ENCODE measurements at places on chromosomes 7 and 10.

DNA sequence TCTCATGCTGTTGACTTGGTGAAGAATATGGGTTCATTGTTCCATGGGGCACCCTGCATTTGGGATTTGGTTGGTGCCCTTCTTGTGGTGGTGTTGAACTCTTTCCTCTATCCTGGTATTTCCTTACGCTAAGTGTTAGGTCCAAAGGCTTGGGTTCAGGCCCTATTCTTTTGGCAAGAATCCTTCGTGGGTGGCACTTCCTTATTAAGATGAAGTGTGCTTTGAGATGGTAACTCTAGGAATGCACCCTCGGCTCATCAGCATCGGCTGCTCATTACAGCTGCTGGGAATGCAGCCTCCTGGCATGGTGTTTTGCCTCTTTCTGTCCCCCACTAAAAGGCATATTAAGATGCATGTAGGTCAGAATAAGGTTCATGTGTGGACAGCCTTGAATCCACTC is 380.7 kb downstream of the RPS24 start:
- DNase-seq: no peak

DNA sequence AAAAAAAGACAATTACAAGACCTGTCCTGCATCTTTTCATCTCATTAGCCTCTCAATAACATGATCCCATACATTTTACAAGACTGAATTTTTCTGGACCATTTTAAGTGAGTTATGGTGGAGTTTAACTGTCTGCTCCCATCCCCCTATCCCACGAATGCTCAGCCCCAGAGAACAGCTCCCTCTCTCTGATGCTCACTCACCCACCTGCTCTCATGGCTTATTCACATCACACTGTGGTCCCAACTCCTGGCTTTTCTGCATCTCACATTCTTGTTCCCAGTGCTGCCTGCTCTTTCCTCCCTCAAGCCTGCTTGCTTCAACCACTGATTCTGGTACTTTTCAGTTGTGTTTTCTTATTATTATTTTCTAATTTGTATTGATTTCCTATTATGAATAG is 20.4 kb upstream of the CCSER2 start:
- no peak for DNase-seq

DNA sequence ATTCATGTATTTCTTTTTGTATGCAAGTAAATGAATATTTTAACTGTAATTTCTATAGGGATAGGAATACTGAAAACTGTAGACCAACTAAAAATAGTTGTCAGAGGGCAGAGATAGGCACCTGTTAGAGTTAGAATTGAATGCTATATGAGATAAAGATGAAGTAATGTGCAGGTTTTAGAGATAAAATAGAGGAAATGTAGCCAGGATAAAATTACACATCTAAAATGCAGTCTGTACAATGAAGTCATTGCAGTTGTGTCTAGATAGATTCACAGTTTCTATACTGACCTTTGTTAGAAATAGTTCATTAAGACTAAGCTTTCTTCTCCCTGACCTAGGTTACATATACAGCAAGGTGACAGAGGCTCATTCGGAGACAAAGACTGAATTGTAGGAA is 46.2 kb downstream of the SMNDC1 start:
- no peak for DNase-seq

GRCh38 chr7:117962366-117962994 is 89.2 kb upstream of the CTTNBP2 start:
- DNase-seq: no peak

GRCh38 chr10:103278862-103279298 is 1.9 kb downstream of the INA start:
- no peak for DNase-seq

DNA sequence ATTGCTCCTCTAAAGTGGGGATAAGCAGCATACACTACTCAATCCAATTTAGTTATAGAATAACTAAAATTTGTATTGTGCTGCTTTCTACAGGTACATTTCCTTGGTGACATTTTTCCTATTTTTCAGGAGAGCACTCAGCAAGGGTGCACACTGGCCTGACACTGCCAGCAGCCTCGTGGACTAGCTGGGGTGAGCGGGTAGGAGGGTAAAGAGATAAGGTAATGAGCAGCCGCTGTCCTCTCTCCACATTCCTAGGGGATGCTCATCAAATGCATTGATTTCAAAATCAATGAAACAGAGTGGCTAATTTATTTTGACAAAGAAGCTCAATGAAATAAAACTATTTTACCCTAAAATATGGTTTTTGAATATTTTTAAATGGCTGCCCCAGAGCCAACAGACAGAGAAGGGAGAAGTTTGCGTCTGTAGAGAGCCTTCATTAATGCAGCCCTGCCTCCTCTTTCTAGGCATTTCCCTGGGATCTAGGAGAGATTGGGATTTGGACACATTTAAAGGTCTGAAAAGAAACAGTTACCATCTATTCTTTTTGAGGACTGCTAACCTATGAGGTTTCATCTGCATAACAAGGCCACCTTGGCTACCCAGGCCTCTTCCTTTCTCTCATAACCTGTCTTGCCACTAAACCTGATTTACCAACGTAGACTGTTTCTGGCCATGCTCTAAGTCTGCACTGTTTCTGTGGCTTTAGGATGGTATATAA is 561.0 kb downstream of the IPMK start:
- DNase-seq: no peak

GRCh38 chr10:27660268-27660667 is 85.4 kb downstream of the MKX start:
- DNase-seq: no peak

- no peak for DNase-seq
Measured at GRCh38 chr10:113869789-113870188, 15.3 kb downstream of the NHLRC2 start.

GRCh38 chr7:22443370-22444180 is 56.4 kb downstream of the STEAP1B start:
- no peak for DNase-seq

DNA sequence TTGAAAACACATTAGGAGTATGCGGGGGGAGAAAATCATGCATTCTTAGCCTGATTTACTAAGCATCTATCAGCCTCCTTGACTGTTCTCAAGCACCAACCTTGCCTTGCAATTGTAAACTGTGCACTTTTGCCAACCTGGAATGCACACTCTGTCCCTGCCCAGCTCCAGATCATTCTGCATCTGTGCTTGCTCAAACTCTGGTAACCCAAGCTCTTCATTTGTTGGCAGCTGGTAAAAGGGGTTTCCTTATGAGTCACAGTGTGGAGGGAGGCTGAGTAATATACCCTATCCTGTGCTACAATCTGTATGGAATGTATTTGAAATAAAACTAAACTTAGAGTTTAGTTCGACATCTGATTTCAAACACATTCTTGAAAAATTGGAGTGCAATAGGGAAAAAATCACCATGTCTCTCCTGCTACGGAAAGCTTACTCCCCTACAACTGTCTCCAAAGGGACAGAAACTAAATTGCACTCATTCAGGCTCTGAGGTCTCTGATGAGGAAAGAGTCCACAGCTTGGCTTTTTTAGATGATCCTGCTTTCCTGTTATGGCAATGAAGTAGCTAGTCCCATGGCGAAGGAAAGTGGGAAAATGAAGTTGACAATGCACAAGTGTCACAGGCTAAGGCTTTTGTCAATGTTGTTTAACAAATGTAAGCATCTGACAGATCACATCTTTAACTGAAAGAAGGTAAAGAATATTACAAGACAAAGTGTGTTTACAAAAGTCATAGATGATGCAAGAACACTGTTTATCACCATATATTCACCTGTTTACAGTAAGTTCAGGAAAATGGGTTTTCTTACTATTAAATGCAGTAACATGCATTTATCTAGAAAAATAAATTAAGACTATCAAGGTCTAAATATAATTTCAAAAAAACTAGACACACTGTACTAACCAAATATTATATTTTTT is 61.9 kb downstream of the TES start:
- no peak for DNase-seq

DNA sequence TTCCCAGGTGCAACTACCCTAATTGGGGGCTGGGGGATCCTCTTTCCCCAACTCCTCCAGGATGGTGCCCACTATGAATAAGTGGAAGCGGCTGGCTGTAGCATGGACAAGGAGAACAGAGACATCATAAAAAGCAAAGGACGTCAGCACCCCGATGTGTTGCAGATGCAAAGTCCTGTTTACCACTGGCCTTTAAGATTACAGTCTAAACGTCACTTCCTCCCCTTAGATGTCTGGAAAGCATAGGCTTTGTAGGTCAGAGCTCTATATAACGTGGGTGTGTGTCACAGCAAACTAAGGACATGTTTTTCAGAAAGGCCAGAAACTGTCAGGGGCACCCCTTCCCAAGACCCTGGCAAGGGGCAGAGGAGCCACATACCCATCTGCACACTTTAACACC is 7.9 kb downstream of the COBL start:
- DNase-seq: no peak

GRCh38 chr7:2037301-2037807 is 195.4 kb downstream of the MAD1L1 start:
- DNase-seq: no peak

- no peak for DNase-seq
Measured at GRCh38 chr10:11874568-11875493, 51.7 kb downstream of the PROSER2 start.

DNA sequence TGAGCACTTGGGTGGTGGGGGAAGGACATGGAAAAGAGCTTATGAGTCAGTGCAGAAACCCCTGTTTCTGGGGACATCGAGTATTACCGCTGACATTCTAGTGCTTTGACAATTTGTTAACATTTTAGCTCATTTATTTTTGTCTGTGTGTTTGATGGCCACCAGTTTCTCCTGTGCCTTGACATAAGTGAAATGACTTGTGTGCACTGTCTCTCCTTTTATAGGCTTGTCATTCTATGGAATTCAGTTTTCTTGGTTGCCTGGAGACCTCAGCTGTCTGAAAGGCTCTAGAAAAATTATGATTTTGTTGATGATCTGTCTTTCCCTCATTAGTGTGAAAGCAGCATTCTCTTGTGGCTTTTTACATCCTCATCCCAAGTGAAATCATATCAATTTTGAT is 190.0 kb upstream of the SMIM30 start:
- no peak for DNase-seq

DNA sequence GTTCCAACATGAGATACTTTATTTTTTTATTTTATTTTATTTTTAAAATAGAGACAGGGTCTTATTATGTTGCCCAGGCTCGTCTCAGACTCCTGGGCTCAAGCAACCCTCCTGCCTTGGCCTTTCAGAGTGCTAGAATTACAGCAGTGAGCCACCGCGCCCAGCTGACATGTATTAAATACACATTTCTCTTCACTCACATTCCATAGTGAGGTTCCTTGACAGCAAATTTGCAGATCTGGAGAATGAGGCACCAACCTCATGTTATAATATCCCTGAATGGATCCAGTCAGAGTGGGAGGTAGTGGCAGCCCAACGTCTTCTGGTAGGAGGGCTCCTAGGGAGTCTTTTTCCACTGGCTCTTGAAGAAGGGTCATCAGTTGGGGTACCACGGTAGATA is 46.1 kb downstream of the OGDH start:
- DNase-seq: no peak

DNA sequence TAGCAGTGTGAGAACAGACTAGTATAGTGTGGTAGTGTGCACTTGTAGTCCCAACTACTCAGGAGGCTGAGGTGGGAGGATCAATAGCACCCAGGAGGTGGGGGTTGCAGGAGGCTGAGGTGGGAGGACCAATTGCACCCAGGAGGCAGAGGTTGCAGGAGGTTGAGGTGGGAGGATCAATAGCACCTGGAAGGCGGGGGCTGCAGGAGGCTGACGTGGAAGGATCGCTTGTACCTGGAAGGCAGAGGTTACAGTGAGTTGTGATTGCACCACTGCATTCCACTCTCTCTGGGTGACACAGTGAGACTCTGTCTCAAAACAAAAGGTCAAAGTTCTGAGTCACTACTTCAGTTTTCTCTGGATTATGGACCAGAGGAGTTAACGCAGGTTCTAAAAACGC is 22.6 kb upstream of the DIP2C start:
- no peak for DNase-seq

DNA sequence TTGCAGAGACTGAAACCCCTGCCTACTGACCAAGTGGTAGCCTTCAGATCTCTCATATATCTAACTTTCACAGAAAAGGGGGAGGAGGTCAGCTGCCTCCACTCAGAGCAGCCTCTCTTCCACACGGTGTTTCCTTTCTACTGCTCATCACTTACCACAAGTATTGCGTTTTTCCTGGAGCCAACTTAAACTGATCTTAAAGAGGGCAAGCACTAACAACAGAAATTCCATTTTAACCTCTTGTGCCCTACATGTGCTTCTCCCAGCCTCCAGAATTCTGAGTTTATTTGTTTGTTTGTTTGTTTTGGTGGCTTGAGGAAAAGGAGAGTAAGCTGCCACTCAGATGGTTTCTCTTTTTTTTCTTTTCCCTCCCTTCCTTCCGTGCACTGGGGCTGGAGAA is 19.1 kb downstream of the SKIDA1 start:
- no peak for DNase-seq

DNA sequence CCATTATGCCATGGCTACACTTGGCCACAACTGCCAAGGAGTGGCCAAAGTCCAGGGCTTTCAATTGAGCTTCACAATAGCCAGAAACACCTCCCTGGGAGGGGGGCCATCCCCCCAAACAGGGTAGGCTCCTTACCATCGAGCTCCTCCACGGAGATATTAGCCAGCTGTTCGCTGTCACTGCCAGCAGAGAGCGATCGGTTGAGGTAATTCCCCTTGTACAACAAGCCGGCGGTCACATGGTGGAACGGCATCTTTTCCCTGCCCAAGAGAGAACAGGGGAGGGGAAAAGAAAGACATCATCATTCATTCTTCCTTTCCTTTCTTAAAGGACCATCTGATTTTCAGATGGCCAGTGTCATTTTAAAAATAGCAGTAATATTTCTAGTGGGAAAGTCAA is 133.6 kb downstream of the CALN1 start:
- DNase-seq: no peak

Measured in posterior cingulate gyrus (tissue), 11 donors.